ENCODE measurements at places on chromosomes 1 and 21. TPM values are rescaled to one million over a fixed set of nuclear protein-coding genes. Genes with fewer than 3 reads are reported as not detected.

Gene CD53
- not detected for total RNA-seq

Gene TGFBR3
- 7.7 TPM for total RNA-seq

Gene LHX8
- not detected for total RNA-seq

Gene LRIG2
- total RNA-seq: 4.4 TPM

Gene CACNA1S
- total RNA-seq: not detected

Gene TMEM269
- total RNA-seq: 0.25 TPM

Gene THEM5
- total RNA-seq: not detected

Gene MAP3K21
- 4.1 TPM for total RNA-seq

Gene TNFRSF18
- total RNA-seq: 5.1 TPM

Gene GJA4
- not detected for total RNA-seq

Gene C1orf122
- 77.2 TPM for total RNA-seq

Gene C1orf87
- under 0.01 TPM for total RNA-seq

Gene CTTNBP2NL
- total RNA-seq: 21.4 TPM
